ENCODE measurements at places on chromosomes 11 and 22.
A peak's percentile ranks its signal among the peaks of the same experiment; 100 is the strongest.

- no peak for DNase-seq
Observed at GRCh38 chr11:81495699-81496292, 1237.9 kb downstream of the FAM181B start.

DNA sequence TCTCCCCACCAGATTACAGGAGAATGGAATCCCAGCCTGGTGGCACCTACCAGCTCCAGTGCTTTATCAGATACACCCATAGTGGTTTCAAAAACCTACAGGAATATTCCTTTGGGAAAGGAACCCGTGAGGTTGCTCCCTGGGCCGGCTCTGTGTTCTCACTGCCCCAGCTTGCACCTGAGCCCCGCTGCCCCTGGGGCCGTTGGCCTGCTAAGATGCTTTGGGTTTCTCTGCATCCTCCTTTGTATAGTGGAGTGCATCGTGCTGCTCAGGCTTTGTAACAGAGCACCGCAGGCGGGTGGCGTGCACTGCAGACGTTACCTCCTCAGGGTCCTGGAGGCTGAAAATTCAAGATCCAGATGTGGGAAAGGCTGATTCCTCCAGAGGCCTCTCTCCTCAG lies 414.1 kb downstream of the BRD1 start:
- DNase-seq, result no peak

DNA sequence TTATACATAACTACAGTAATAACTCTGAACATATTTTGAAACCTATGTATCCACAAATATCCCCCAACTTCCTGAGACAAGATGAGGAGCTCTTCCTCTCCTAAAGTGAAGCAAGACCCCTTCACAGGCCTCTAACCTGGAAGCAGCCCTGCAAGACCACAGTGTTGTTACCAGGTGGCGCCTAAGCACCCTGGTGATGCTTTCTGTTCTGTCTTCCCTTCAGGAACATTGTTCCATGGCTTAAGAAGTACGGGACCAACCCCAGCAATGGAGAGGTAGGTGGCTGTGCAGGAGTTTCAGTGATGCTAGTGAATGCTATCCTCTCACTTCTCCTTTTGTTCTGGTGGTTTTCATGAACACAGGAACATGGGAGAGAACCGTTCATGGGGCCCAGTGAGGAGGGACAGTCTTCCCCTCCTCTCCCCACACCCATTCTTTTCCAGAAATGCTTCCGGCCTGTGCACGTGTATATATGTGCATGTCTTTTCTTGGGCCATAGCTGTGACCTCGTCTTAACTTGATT lies 6.4 kb downstream of the PPIL2 start:
- no peak for DNase-seq

GRCh38 chr11:123547180-123547579 lies 107.2 kb downstream of the SCN3B start:
- no peak for DNase-seq

DNA sequence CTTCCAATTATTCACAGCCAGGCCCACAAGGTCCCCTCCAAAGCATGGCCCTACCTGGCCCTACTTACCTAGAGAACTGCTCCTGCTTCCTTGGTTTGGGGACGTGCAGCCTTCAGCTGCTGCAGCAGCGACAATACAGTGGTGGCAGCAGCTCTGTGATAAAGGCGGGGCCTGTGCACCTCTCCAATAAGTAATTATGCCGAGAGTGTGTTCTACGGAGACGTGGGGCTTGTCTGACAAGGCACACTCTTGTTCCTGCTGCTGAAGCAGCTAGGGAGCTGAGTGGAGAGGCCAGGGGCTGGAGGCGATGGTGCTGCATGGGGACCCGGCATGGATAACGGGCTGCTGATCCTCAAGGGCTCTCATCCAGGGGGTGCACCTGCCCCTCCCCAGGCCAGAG lies 98.0 kb upstream of the THY1 start:
- DNase-seq, result no peak

GRCh38 chr11:11186249-11186648 lies 166.8 kb downstream of the CSNK2A3 start:
- DNase-seq, result no peak

DNA sequence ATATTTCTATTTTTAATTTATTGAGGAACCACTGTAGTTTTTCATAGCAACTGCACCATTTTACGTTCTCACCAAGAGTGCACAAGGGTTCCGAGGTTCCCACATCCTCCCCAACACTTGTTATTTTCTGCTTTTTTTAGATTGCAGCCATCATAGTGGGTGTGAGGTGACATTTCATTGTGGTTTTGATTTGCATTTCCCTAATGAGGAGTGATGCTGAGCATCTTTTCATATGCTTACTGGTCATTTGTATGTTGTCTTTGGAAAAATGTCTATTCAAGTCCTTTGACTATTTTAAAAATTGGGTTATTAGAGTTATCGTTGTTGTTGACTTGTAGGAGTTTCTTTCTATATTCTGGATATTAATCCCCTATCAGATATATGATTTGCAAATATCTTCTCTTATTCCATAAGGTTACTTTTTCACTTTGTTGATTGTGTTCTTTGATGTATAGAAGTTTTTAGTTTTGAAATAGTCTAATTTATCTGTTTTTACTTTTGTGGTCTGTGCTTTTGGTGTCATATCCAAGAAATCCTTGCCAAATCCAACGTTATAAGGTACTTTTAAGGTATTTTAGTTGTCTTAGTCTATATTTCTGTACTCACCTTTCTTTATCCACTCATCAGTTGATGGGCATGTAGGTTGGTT lies 9.0 kb downstream of the NEAT1 start:
- DNase-seq, result no peak

DNA sequence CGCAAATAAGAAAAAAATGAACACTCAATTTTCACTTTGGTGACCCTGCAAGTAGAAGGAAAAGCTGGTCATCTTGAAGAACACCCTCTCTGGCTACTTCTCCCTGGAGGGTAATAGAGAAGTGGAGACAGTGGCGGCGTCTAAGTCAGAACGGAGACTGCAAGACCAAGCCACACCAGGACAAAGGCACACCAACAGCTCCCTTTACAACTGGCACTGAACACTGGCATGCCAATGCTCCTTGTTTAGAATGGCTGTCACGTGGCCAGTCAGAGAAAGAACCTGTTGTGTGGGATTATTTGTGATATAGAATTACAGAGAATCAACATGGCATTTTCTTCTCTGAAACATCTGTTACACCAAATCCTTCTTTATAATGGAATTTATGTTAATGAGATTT lies 61.3 kb upstream of the YPEL1 start:
- DNase-seq, result no peak

GRCh38 chr22:19150482-19151328 lies 613 bp upstream of the GSC2 start:
- DNase-seq, result no peak

DNA sequence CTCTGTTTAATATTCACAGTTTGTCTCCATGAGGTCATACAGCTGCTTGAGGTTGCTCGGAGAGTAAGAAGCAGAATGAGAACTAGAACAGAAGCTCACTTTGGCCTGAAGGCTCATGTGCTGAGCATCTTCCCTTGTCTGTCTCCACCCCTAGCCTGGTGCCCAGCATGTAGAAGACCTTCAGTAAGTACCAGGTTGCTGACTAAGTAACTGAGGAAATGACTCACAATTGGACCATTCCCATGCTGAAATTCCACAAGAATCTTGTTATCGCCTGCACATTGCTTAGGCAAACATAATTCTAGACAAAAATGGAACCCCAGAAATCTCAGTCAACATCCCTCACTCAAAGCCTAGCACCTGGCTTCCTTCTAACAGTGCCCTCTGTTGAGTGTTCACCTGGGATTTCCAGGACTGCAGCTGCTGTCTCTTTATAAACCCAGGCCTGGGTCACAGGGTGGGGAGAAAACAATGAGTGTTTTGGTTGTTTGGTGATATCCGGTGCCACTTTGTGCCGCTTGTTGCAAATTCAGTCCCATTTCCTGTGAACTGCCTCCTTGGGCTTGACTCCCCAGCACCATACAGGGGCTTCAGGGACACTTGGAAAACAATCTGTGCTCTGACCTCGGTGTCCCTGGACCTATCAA lies 406.8 kb downstream of the ETS1 start:
- DNase-seq, result no peak

DNA sequence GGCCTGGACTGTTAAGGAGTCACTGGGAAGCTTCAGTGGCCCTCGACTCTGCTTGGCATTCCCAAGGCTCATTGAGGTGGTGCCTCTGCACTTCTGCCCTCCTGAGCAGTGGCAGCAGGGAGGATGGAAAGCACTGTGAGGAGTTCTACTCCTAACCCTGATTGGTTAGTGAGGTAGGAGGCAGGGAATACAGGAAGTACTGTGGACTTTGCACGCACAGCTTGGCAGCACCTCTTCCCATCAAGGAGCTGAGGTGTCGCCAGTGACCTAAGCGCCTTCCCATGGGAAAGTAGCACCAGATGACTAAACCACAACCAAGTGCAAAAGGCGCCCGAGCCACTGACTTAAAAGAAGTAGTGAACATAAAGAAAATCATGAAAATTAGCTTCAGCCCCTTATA lies 152.5 kb upstream of the CADM1 start:
- DNase-seq, result no peak

GRCh38 chr11:125903711-125904659 lies at the start of gene DDX25:
Gene DDX25 (plus strand): TSS chr11:125904508. CDS start chr11:125904518, 10 bp downstream.
- no peak for DNase-seq

GRCh38 chr22:28402060-28402459 lies 277.6 kb downstream of the TTC28 start:
- DNase-seq, result no peak

DNA sequence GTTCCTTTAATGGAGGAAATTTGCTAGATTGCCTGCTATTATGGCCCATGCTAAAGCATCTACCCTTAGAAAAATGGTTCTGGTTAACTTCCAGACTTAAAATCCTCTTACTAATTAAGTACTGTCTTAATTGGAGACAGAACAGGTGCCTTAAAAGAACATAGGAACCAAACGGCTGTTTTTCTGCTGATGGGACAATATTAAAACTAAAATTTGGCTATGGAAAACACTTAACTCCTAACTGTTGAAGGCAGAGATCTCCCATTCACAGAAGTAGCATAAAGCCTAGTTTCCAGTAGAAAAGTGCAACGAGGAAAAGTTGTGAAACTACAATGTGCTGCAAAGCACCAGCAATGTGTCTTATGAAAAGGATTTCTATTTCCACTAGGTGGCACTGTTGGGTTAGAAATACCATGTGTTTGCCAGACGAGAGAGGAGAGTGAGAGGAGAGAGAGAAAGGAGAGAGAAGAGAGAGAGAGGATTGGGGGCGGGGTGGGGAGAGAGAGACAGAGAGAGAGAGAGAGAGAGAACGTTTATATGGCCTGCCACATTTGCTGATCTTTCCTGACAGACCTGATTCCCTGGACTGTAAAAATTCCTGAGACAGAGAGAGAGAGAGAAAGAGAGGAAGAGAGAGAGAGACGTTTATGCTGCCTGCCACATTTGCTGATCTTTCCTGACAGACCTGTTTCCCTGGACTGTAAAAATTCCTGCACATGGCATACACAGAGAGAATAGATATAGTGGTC lies 51.5 kb downstream of the FAM181B start:
- no peak for DNase-seq

- peak; percentile 74 for DNase-seq
Observed at GRCh38 chr11:75499423-75500190, 26.1 kb downstream of the GDPD5 start.

DNA sequence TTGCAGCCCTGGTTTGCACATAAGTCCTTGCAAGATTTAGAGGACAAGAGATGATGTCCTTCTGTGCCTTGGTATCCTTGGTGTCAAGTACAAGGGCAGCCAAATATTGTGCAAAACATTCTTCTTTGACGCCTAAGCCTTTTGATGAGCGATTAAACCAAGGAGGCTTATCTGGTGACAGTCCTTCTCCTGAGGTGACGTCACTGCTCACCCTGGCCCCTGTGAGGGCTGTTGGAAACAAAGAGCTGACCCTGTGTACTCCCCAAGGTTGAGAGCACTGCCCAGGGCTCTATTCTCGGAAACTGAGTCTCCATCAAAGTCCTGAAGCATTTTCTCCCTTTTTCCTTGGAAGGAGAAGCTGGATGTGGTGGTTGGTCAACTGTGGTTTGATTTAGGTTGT lies 4.7 kb upstream of the GRAMD1B start:
- no peak for DNase-seq

DNA sequence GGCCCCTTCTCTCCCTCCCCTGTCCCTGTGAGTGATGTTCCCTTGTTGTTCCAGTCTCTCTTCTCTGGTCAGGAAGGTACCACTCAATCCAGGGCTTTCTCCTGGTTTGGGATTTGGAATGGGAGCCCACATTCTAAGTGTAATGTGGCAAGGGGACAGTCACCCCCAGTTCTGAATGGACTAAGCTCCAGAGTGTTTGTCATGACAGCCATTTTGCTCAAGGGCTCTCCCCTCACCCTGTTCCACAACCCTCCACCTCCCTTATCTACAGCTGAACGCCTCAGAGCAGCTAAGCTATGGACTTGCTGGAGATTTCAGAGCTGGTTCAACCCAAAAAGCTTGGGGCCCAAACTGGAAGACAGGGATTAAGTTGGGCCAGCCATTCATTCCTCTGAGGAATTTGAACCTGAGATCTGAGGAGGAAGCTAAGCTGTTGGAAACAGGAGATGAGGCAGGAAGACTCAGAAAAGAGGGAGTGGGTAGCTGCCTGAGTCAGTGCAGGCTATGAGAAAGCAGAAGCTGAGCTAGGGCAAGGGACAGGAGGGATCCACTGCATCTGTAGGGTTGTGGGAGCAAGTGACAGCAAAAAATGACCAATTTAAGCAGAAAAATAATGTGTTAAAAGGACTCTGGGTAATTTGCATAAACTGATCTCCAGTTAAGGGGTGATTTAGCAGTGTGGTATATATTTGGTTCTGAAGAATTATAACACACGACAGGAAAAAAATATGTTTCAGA lies 22.9 kb upstream of the FCHSD2 start:
- no peak for DNase-seq

GRCh38 chr11:126968915-126969314 lies 31.7 kb downstream of the KIRREL3 start:
- DNase-seq, result no peak

GRCh38 chr11:128694618-128695481 lies 978 bp downstream of the FLI1 start:
- no peak for DNase-seq

- no peak for DNase-seq
Observed at GRCh38 chr22:36469094-36469710, 12.2 kb downstream of the TXN2 start.

GRCh38 chr22:32244547-32244946 lies 10.6 kb downstream of the SLC5A4 start:
- no peak for DNase-seq

DNA sequence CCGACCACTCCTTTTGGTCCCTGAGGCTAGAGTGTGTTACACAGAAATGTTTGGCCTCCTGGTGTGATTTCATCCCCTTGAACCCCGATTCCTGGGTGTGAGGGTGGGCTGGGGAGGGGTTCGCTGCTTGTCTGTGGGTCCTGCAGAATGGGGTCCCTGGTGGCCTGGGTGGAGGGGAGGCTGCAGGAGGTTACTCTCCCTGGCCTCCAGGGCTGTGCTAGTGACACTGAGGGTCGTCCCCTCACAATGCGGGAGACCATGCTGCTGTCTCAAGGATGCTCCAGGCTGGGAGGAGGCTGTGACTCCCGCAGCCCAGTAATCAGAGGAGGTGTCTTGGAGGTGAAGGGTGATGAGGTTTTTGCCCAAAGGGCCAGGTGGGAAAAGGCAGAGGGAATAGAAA lies 17.0 kb upstream of the OMP start:
- DNase-seq, result peak; percentile 72

GRCh38 chr11:36090356-36091109 lies 146.7 kb downstream of the LDLRAD3 start:
- no peak for DNase-seq

- DNase-seq, result peak; percentile 74
Observed at GRCh38 chr22:24894998-24895397, 51.5 kb downstream of the LHFPL7 start.
